Endothelial cell of umbilical vein (primary cell): ENCODE measurements at places on chromosomes 11 and 22. TPM values are rescaled to one million over a fixed set of nuclear protein-coding genes. Genes with fewer than 3 reads are reported as not detected.

GRCh38 chr11:118933486-118933885 is 7.8 kb upstream of the BCL9L start:
- peak; percentile 44 for DNase-seq

DNA sequence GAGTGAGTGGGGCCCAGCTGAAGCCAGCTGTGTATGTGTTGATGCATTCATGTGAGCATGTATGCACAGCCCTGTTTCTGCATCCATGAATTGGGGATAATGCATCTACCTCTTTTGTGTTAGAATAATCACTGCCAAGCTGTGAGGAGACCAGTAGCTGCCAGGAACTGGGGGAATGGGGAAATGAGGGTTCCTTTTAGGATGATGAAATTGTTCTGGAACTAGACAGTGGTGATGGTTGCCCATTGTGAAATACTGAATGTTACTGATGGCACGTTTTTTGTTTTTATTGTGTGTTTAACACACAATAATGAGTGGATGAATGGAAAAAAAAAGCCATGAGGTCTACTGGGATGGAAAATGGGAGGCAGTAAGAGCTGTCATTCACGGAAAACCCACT is 45.3 kb upstream of the WNT11 start:
- no peak for DNase-seq

DNA sequence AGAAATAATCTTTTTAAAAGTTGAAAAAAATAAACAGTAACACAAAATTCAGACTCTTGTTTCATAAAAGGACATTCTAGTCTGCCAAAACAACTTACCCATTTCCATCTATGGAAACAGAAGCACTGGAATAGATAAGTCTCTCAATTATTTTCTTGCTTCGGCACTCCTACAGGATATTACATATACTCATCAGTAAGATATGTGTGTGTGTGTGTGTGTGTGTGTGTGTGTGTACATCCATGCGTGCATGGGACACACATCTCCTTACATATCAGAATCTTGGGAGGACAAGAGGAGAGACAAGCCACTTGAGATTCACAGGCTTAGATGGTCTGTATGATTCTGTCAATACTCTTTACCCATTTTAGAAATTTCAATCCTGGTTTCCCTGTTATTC is 144.6 kb downstream of the ATG16L2 start:
- DNase-seq, result no peak

DNA sequence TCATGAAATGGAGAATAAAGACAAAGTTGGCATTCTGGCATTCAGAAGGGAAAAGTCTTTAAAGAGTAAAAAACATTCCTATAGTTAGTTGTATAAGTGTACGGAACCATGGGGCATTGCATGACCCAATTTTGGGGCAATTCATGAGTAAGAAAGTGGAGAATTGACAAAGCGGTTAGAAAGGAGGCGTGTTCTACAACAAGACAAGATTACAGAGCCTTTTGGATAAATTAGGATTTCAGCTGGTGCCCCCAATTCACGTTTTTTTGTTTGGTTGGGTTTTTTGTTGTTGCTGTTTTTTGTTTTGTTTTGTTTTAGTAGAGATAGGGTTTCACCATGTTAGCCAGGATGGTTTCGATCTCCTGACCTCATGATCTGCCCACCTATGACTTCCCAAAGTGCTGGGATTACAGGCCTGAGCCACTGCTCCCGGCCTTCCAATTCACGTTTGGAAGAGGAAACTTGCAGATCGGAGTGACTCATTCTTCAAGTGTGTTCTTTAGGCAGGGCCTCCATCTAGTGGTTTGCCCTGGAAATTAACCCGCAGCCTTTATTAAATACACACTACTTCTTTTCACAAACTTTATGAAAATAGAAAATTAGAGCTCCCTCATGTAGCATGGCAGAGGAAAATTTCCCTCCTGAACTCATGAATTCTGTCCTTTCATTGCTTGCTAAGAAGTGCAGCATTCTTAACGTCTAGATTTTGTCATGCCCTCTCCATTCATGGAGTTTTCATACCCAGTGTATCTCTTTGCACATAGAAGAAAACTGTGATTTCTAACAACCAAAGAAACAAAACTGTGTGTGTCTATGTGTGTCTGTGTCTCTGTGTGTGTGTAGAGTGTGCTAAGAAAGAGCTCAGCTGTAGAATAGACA is 118.1 kb downstream of the BBOX1 start:
- DNase-seq, result peak; percentile 70

DNA sequence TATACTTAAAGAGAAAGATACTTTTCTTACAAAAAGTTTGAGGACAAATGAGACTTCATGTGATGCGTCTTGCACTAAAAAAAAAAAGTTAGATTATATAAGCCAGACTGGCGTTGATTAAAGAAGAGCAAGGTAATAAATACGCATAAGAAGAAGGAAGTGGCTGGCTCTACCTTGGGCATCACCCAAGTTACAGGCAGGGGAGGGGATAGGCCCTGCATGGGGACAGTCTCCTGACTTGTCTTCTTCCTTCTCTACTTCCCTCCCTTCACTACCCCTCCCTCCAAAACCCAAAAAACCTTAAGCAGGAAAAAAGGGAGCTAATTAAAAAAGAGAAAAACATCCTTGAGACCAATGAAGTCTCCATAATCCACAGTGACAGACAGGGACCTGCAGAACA is 22.3 kb upstream of the TMA7B start:
- DNase-seq, result no peak

DNA sequence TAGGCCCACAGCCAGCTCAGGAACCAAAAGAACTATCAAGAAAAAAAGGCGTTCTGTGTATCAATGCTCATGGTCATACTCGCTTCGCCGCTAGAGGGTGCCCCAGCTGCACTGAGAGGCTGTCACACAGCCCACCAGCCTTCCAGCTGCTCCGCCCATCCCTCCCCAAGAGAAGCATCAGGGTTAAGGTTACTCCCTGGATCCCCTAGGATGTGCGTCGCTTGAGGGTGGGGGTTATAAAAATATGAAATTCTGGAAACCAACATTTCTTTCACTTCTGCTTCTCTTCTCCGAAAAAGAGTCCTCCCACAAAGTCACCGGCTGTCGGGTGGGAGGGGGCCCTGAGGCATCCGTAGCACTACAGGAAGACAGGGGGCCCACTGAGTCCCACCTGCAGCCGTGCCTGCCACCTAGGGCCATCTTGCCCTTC is 1.7 kb downstream of the CBX6 start:
- peak; percentile 80 for DNase-seq

DNA sequence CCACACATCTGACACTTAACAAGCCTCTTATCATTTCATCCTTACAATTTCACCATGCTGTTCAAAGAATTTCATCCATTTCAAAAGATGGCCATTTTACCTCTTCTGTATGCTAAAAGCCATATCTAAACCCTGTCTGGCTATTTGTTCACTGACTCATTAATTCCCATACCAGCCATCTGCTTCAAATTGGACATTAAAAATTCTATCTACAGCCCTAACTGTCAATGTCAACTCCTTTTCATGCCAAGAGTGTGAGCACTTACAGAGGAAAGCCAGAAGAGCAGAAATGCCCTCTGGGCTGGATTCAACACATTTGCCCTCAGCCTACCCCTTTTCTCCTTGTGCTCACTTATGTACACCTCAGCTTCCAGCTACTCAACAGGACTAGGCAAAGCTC is 59.2 kb downstream of the SYTL2 start:
- DNase-seq, result no peak

- no peak for DNase-seq
Measured at GRCh38 chr11:134385774-134386565, 26.1 kb downstream of the B3GAT1 start.

GRCh38 chr22:45031629-45032403 is 22.0 kb upstream of the PHF21B start:
- DNase-seq, result no peak

DNA sequence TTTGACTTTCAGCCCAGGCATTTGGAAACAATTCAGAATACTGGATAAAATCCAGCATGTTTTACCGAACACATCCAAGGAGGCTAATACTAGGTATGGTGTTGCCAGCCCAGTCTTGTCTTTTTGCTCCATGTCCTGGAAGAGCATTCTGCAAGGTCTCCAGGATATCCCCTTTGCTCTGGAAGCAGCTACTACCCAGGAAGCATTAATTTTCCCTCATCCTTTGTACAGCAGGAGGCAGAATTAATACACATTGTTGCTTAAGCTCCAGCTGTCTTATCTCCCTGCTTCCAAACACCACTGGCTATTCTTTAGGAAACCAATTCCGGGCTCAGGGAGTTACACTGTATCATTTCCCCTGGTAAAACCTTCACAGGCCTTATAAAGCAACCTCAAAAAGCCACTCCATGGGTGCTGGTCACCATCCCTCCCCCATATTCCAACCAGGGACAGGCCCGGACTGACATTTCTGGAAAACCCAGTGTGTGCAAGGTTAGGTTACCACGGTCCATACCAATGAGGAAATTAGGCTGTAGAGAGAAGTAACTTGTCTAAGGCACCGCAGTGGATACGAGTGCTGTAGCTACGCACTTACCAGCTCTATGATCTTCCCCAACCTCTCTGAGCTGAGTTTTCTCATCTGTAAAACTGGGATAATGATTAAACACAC is 1.5 kb upstream of the UBASH3B start:
- DNase-seq, result no peak

DNA sequence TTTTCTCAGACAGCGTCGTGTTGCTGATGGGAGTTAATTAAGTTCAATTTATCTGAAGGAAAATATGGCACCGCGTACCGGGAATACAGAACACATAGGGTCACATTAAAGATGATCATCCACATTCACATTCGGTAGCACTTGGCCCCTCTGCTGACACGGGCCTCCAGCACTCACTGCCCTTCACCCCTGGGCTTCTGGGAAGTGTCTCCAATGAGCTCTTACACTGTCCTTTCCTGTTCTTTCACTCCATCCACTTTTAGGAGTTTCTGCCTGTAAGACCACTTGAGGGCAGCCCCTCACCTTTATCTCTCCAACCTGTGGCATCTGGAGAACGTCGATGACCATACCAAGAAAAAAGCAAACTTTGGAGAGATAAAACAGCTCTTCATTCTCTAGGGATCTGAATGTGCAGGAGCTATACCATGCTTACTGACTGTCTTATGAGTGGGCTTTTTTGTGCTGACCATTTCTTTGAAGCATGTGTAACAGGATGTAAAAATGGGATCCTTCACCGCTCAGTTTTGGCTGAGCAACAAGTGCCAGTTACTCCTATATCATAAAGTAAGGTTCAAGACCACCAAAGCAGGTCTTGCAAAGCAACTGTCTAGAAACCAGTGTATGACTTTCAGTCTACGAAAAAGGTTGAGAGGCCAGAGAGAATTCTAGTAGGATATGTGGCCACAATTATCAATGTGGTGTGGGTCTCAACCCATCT is 1.1 kb upstream of the SERGEF start:
- DNase-seq, result peak; percentile 12

DNA sequence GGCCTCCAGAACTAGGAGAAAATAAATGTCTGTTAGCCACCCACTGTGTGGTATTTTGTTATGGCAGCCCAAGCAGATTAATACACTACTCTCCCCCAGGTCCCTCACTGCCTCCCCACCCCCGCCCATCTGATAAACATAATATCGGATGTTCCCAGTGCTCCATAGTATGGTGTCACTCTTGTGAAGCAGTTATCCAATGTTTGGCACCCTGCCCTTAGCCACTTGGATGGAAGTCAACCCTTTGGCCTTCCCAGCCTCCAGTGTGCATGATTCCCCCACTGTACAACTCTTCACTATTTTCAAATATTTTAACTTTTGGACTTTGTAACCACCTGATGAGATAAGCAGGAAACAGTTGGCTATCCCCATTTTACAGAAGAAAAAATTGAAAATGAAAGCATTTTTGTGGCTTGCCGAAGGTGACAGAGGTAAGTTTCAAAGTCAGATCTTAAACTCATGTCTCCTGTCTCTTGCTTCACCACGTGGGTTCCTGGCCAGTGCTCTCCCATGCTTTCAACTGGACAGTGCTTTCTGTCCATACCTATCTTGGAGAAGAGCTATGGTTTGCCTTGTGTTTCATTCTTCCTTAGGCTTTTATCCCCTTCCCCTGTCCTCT is 53.2 kb downstream of the ALX4 start:
- DNase-seq, result no peak

DNA sequence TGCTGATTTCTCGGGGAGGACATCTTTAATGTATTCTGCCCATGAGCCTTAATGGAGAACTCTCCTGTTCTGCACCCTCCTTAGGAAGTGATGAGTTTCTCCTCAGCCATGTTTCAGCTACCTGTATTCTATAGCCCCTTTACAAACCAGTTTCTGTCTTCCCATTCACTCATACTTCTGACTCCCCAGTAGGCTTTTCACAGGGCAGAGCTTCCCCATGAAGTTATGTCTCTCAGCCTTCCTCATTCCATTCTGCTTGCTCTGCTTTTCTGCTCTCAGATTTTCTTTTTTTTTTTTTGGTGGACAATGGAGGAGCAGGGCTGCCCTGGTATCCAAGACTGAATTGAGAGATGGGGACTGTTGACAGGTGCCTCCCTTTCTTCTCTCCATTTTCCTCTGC is 4.3 kb upstream of the OR52R1 start:
- DNase-seq, result no peak

GRCh38 chr11:47468598-47469214 is 19.8 kb upstream of the RAPSN start:
- DNase-seq, result no peak

DNA sequence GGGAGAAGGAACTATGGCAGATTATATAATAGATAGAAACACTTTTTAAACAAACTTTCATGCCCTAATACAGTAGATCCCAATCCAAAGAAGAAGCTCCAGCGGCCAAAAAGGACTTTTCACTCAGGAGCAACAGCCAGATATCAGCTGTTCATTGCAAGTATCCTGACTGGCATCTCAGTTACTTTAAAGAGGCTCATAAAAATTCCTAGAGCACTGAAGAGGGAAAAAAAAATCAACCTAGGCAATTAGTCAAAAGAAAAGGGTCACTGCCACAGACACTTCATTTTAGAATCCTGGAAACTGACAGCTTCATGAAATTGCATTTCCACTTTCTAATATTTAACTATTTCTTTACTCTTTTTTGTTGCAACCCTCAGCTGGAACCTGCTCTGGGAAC is 170.6 kb upstream of the SOX6 start:
- no peak for DNase-seq

- peak; percentile 78 for DNase-seq
Measured at GRCh38 chr22:25025491-25026400, 73.2 kb downstream of the KIAA1671 start.

- DNase-seq, result peak; percentile 42
Measured at GRCh38 chr11:20474176-20474881, 86.8 kb downstream of the PRMT3 start.

GRCh38 chr22:46465793-46466192 is 71.6 kb downstream of the CELSR1 start:
- DNase-seq, result no peak

- DNase-seq, result peak; percentile 17
Measured at GRCh38 chr22:32204856-32205722, at the start of gene RFPL2. Gene RFPL2 (minus strand): TSS chr22:32205073. CDS start chr22:32202451, 2,622 bp downstream.

- no peak for DNase-seq
Measured at GRCh38 chr11:9211322-9211721, 53.8 kb downstream of the DENND5A start.

ISX gene
- polyA plus RNA-seq, result not detected in 2 replicates

IFITM10 gene
- 0.04 and 0.08 TPM in 2 replicates for polyA plus RNA-seq

DCHS1 gene
- polyA plus RNA-seq, result 56.2 and 64.2 TPM in 2 replicates

SLC35F2 gene
- 37.2 and 41.0 TPM in 2 replicates for polyA plus RNA-seq

PIH1D2 gene
- polyA plus RNA-seq, result 0.49 and 0.51 TPM in 2 replicates

MOGAT2 gene
- not detected in 2 replicates for polyA plus RNA-seq

MTMR2 gene
- polyA plus RNA-seq, result 16.8 and 19.5 TPM in 2 replicates

TBC1D22A gene
- 23.2 and 26.1 TPM in 2 replicates for polyA plus RNA-seq

RPS25 gene
- 579 and 887 TPM in 2 replicates for polyA plus RNA-seq

RAB3IL1 gene
- 1.8 and 2.9 TPM in 2 replicates for polyA plus RNA-seq

LRRC56 gene
- polyA plus RNA-seq, result 0.47 and 0.64 TPM in 2 replicates

MS4A2 gene
- polyA plus RNA-seq, result not detected in 2 replicates

FGF4 gene
- polyA plus RNA-seq, result not detected in 2 replicates

MAP4K2 gene
- polyA plus RNA-seq, result 44.0 and 51.6 TPM in 2 replicates

KCNJ1 gene
- 0.03 TPM in 1 of 2 replicates, not detected in the other for polyA plus RNA-seq

LRP4 gene
- polyA plus RNA-seq, result 0.78 and 0.86 TPM in 2 replicates

CABP7 gene
- polyA plus RNA-seq, result not detected in 2 replicates

CD6 gene
- not detected in 2 replicates for polyA plus RNA-seq

HPS5 gene
- 3.3 and 4.7 TPM in 2 replicates for polyA plus RNA-seq

LRRC74B gene
- polyA plus RNA-seq, result not detected in 2 replicates
